ENCODE measurements at places on chromosomes 4 and X. TPM values are rescaled to one million over a fixed set of nuclear protein-coding genes. Genes with fewer than 3 reads are reported as not detected.

Gene ANOS1
- 0.74 TPM for total RNA-seq

Gene CXCL10
- total RNA-seq = 5.5 TPM

- no peak for DNase-seq
Observed at GRCh38 chr4:186040316-186040715, 28.6 kb upstream of the TLR3 start.

DNA sequence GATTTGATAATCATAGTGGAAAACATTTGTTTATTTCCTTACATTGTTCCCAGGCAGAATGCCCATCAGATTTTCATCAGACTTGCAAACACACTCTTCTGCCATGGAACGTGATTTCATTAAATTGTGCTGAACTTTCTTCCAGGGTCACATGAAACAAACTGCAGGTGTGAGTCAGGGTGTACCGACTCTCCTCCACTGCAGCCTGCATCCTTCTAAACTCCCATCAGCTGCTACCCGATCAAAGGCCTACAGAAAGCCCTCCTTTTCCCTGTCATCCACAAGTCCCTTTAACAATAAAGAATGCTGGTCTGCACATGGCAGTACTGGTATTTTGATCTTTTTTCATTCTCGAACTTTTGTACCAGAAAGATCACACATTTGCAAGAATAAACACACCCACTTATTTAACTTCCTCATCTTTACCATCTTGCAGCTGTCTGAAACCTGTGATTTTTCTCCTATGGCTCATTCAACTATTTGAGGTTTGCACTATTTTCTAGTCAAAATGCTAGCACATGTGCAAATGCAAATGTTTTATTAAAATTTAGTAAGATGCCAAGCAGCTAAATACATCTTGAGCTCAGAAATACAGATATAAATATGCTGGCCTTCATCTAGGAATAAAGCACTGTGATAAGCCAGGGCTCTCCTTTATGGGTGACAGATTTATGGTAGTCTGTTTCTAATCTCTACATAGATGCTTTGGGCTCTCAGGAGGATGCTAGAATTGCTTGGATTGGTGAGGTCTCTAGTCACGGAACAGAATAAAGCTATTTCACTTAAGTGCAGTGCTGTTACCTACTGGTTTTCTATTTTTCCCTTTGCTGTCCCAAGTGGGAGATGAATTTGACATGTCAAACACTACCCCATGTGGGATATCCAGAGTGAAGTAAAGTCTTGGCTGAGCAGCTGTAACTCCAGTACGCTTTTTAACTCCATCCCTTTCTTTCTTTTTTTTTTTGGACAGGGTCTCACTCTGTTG, 25.8 kb upstream of the ARHGAP24 start:
- no peak for DNase-seq

Measured in right lobe of liver (tissue), 6 donors.